ENCODE measurements at places on chromosomes 1 and 21. TPM values are rescaled to one million over a fixed set of nuclear protein-coding genes. Genes with fewer than 3 reads are reported as not detected.

KRTAP10-9 gene
- not detected for total RNA-seq

OR2M3 gene
- total RNA-seq = not detected

S100A7A gene
- total RNA-seq = not detected

SUSD4 gene
- 3.9 TPM for total RNA-seq

HFM1 gene
- total RNA-seq = 0.99 TPM

Data from H1 (cell line).